ENCODE measurements at places on chromosomes 7 and 10.

- DNase-seq = no peak
Observed at GRCh38 chr7:620056-620455, 100.4 kb upstream of the PDGFA start.

GRCh38 chr10:8301831-8302230, 247.3 kb downstream of the GATA3 start:
- no peak for DNase-seq

DNA sequence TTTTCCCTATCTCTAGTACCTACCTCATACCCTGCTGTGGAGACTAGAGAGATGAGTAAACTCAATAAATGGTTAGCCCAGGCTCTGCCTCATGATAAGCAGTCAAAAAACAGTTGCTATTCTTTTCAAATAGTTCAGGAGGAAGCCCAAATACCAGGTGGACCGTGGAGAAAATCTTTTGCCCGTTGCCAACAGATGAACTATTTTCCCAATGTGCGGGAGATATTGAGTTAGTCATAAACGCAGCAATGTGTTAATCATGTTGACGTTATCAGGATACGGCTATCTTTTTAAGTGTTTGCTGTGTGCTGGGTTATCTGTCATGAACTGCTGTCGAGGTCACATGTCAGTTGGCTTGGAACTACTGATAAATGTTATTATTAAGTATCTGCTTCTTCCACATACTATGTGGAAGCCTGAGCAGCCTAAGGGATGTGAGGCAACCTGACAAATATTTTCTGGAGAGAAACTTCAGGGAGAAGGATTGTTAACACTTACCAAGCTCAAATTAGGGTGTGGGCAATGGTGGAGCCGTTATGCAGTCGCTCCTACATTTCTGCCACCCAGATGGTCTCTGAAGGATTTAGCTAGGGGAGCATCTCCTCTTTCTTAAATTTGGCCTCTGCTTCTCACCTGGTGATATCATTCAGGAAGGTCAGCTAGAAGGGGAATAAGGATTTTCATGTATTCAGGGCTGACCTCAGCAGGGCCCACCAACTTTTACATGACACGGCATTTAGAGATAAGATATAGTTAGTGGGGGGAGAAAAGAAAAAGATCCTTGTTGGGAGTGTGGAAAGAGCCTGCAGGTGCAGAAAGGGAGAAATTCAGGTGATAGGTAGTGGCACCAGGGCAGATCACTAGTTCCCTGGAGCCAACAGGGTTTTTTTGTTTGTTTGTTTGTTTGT, 33.5 kb upstream of the SLC26A3 start:
- DNase-seq = no peak

DNA sequence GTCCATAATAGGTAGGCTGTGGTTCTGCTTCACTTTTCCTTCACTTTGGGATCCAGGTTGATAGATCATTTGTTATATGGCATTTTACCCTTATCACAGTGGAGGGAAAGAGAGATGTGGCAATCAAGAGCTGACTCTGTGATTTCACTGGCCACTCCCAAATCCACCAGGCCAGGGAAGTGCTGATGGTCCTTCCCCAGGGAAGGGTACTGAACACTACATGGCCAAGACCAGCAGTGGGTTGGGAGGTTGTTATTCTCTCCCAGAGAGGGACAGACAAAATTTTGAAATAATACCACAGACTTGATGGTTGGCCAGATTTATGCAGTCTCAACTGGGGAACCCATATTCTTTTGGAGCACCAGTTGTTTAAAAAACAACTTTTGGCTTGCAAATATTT, 102.5 kb downstream of the SND1 start:
- no peak for DNase-seq

- DNase-seq = no peak
Observed at GRCh38 chr7:30914596-30914995, 2.9 kb downstream of the AQP1 start.

DNA sequence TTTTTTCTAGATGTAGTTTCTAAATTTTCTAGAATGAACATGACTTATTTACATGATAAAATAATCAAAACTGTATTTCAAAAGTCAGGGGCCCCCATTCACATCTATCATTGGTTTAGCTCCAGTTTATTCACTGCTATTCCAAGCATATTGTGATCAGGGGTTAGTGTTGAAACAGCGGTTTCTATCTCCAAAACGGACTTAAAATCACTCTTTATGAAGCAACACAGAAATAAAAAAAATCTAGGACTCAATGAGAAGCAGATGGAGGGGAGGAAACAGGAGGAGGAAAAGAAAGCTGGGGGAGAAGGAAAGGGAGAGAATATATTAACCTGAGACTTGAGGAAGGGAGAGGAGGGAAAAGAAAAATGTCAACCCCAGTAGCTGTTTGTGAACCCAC, 14.8 kb upstream of the CH25H start:
- no peak for DNase-seq

GRCh38 chr7:26156451-26157420, 4.7 kb downstream of the NFE2L3 start:
- no peak for DNase-seq

DNA sequence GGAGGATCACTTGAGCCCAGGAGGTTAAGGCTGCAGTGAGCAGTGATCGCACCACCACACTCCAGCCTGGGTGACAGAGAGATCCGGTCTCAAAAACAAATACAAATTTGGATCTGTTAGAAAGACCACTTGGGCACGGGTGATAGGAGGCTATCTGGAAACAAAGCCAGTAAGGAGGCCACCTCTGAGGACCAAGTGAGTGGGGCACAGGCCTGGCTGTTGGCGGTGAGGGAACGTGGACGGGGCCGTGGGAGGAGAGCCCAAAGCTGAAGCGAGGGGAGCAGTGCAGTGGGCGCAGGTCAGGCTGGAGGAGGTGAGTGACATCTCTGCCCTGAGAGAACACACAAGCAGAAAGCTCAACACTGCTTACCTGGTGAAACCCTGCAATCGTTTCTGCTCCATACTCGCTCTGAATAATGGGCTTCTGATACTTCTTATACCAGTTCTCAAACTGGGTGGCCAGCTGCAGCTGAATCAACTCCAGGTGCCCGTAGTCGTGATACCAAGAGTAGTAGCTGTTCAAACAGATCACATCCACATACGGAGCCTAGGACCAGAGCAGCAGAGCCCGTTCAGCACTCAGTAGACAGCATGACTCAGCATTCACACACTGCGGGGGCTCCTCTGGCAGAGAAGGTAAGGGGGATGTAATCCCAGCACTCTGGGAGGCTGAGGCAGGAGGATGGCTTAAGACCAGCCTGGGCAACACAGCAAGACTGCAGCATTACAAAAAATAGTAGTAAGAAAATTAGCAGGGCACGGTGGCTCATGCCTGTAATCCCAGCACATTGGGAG, 14.5 kb downstream of the GUSB start:
- no peak for DNase-seq

DNA sequence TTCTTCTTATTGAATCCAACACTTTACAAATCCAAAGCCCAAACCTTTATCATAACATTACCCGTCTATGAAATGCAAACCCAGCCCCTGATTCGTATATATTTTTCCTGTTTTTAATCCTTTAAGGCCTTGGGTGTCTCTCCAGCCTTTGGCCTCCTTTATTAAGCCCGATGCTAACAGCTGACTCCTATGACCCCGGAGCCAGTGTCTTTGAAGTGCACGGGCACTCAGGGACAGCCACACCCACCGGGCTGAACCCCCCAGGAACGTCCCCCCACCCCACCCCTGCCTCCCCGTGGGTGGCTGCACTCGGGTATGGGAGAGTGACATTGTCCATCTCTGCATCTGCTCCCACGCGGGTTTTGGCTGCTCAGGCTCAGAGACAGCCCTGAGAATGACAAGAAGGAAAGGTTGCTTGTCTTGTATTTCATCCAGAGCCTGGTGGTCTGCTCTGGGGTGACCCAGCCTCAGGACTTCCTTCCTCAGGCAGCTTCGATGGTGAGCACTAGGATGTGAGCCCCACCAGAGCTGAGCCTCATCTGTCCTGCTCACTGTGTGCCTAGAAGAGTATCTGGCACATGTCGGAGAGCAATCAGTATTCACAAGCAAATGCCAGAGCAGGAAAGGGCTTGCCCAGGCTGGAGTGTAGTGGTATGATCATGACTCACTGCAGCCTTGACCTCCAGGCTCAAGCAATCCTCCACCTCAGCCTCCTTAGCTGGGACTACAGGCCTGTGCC, 210.4 kb downstream of the SKIDA1 start:
- DNase-seq = no peak

- no peak for DNase-seq
Observed at GRCh38 chr7:99923200-99923599, 3.9 kb upstream of the TRIM4 start.

- DNase-seq = no peak
Observed at GRCh38 chr7:121513105-121513504, 117.0 kb upstream of the FAM3C start.

GRCh38 chr7:2196381-2197378, 36.1 kb downstream of the MAD1L1 start:
- DNase-seq = peak; percentile 16
